Renal pelvis (tissue), 12 donors: ENCODE measurements at places on chromosomes 3 and 15. TPM values are rescaled to one million over a fixed set of nuclear protein-coding genes. Genes with fewer than 3 reads are reported as not detected.

CLDN16 gene
- polyA plus RNA-seq, result 29.3 TPM

NPAP1 gene
- 2.2 TPM for polyA plus RNA-seq

GOLGA8T gene
- 0.71 TPM for polyA plus RNA-seq

MESP1 gene
- 2.0 TPM for polyA plus RNA-seq

MST1 gene
- 201 TPM for polyA plus RNA-seq

C3orf85 gene
- polyA plus RNA-seq, result 18.4 TPM

BFSP2 gene
- polyA plus RNA-seq, result 0.13 TPM

SLC2A2 gene
- polyA plus RNA-seq, result 18.9 TPM

SLC22A14 gene
- 0.36 TPM for polyA plus RNA-seq

CYP1A2 gene
- 0.16 TPM for polyA plus RNA-seq
